OCI-M1 (cell line): ENCODE measurements at places on chromosomes 1 and 21.

GRCh38 chr1:14850563-14850962 lies 252.1 kb downstream of the KAZN start:
- no peak for DNase-seq

- DNase-seq = no peak
Observed at GRCh38 chr1:39499668-39500067, 8.2 kb downstream of the BMP8A start.

- DNase-seq = no peak
Observed at GRCh38 chr1:102757363-102757762, 351.0 kb downstream of the COL11A1 start.

DNA sequence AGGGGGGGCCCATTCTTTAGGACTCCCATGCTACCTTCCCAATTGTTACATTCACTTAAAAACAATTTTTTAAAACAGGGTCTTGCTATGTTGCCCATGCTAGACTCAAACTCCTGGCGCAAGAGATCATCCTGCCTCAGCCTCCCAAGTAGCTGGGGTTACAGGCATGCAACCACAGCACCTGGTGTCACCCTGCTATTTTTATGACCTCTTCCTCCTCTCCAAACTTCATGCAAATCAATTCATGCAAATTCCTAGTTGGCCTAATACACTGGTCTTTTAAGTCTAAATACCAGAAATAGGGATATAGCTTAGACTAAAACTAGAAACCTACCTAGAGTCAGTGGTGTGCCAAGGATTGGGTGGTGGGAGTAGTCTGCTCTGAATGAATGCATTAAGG lies 30.1 kb downstream of the CDKN2C start:
- DNase-seq = no peak

DNA sequence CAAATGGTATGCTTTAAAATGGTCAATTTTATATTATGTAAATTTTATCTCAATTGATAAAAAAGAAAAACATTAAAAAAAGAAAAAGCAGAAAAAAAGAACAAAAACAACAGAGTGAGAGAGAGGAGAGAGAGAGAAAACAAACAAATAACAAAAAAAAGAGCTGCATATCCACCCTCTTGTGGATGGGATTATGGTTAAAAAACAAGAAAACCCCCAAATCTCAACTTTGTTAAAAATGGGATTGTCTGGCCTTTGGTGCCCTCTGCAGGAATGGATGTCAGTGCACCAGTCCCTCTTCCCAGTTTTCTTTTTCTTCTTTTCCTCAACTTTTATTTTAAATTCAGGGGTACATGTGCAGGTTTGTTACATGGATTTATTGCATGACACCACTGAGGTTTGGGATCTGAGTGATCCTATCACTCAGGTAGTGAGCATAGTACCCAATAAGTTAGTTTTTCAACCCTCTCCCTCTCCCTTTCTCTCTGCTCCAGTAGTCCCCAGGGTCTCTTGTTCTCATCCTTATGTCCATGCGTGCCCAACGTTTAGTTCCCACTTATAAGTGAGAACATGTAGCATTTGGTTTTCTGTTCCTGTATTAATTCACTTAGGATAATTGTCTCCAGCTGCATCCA lies 28.1 kb downstream of the RNF187 start:
- DNase-seq = peak; percentile 83

DNA sequence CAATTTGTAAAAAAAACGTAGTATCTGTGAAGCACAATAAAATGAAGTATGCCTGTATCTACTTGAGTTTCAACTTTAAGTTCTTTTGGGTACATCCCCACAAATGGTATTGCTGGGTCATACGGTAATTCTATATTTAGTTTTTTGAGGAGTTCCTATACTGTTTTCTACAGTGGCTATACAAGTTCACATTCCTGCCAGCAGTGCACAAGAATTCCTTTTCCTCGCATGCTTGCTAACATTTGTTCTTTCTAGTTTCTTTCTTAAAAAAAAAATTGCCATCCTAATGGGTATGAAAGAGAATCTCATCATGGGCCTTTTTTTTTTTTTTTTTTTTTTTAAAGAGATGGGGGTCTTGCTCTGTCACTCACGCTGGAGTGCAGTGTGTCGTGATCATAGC lies 41.9 kb downstream of the UCK2 start:
- DNase-seq = no peak

- DNase-seq = no peak
Observed at GRCh38 chr1:12069623-12070244, 6.6 kb downstream of the TNFRSF8 start.

DNA sequence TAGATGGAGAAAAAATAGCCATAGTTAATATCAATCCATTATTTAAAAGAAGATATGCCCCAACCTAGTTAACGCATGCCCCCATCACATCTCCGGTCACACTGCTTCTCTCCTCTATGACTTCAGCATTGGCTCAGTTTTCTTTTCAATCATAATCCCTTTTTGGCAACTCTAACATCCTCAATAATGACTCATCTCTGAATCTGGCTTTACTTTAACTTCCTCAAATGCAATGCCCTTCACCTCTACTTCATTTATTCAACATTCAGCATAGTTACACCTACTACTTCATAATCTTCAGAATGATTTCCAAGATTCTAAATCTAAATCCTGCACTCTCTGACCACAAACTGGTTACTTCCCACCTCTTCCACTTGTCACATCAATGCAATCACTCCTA lies 417.3 kb downstream of the USH2A start:
- DNase-seq = peak; percentile 34

GRCh38 chr1:160647329-160647720 lies 481 bp upstream of the SLAMF1 start:
- DNase-seq = no peak

DNA sequence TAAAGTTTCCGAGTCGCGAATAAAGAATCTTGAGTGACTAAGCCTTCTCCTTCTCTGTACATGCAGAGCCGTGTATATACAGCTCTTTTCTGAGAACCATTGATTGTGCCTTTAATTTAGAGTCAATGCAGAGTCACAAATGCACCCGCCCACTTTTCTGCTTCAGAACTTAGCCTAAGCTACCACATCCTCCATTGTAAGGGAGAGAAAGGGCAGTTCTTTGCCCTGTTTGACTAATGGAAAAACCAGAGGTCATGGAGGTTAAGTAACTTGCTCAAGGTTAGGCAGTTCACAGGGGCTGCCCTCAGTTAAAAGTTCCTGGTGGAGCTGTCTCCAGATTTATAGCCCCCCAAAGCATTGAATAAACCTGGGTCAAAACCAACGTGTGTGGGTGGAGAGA lies 139.6 kb downstream of the TOMM20 start:
- DNase-seq = no peak

DNA sequence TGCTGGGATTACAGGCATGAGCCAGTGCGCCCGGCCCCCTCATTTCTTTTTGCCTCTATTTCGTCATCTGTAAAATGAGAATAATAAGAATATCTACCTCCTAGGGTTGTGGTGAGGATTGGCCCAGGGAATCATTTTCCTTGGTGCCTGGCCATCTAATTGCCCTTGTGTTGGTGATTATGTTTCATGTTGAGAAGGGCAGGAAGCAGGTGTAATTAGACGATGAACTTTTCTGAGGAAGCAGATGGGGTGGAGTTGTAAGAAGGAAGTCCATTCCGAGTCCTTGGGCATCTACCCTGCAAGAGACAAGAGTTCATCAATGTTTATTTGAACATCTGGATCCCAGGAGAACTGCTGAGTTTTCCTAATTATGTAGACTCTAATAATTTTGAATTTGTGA lies 38.7 kb upstream of the NEK2 start:
- no peak for DNase-seq

- peak; percentile 33 for DNase-seq
Observed at GRCh38 chr1:197319631-197320030, 51.6 kb downstream of the CRB1 start.

DNA sequence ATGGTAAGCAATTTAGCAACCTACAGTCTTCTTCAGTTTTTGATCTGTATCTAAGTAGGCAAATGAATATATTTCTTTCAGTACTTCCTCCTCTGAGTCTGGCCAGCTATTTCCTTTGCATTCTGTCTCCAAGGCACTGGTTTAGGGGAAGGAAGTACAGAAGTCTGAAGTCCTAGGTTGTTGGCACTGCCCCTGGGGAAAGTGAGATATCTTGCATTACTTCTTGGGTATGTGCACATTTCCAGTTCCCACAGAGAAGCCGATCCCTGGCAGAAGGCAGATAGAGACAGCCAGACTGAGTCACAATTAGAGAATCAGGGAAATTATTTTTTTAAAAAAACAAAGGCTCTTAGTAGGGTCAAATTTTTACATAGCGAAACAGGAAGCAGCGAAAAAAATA lies 98.8 kb downstream of the RASAL2 start:
- DNase-seq = peak; percentile 61

DNA sequence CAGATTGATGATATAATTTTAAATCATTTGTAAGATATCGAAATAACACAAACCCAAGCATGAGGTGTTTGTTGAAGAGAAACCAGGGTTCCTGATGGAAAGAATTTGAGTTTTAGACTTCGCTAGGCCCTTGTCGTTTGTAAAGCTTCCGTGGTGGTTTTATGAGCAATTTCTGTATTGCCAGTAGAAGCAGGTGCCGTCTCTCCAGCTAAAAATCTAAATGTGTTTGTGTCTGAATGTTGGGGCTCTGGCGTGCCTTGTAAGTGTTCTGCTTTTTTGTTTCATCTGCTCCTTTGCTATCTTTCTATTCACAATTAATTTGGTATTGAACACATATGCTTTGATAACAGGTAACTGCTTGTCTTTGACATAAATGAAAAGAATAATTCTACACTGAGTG lies 27.5 kb downstream of the CHRM3 start:
- DNase-seq = no peak

GRCh38 chr1:51989582-51990477 lies 670 bp downstream of the RAB3B start:
- DNase-seq = no peak

GRCh38 chr1:156998840-156999500 lies 46.6 kb downstream of the ARHGEF11 start:
- no peak for DNase-seq

DNA sequence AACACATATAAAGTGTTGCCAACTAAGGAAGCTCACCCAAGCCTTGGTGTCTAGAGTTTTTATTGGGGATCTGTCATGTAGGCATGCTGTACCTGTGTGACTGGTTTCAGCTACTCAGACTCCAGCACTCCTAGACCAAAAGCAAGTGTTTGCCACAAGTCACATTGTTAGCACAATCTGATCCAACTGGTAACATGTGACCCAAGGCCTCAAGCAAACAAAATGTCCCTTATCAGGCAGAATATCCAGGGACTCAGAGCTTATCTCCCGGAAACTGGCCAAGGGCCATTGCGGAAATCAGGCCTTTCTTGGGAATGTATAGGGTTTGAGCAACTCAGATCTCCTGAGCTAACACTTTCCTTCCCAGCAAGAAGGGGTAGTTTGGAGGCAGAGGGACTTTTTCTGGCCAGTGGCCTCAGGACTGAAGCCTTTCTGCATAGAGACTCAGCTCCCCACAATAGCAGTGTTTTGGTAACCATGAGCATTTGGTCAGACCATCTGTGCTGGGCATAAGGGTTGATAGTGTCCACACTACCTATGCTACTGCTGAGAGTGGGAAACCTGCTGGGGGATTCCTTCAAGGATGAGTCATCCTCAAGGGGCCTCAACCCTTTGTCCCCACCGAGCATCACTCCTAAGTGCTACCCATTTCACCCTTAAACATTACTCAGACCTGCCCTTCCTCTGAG lies 29.6 kb downstream of the NHLH2 start:
- DNase-seq = peak; percentile 42

DNA sequence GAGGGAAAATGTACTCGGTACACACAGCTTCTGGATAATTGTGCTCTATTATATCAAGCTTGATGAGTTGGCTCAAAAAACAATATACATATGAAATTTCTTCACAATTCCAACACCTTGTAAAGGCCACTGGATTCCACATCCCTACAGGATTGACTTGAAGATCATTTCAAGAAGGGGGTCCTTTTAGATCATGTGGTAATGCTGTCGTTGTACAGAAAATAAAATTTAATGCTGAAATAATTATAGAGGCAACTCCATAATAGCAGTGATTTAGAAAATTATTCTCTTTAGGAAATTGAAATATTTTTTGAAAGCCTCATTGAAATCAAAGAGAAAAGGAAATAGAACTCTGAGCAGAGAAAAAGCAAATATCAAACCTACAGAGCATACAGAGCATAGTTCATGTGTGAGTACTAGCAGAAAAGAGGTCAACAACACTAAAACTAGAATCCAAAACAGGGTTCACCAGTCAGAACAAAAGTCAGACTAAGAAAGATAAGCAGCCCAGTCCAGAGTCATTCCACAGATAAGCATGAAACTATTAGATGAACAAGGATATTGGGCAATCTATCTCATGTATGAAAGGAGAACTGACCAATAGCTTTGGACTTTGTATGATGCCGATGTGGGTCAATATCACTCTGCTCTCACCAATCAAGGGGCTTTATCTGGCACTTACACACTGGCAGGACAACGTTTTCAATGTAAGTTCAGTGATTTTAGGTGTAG lies 79.5 kb upstream of the PALMD start:
- peak; percentile 10 for DNase-seq

DNA sequence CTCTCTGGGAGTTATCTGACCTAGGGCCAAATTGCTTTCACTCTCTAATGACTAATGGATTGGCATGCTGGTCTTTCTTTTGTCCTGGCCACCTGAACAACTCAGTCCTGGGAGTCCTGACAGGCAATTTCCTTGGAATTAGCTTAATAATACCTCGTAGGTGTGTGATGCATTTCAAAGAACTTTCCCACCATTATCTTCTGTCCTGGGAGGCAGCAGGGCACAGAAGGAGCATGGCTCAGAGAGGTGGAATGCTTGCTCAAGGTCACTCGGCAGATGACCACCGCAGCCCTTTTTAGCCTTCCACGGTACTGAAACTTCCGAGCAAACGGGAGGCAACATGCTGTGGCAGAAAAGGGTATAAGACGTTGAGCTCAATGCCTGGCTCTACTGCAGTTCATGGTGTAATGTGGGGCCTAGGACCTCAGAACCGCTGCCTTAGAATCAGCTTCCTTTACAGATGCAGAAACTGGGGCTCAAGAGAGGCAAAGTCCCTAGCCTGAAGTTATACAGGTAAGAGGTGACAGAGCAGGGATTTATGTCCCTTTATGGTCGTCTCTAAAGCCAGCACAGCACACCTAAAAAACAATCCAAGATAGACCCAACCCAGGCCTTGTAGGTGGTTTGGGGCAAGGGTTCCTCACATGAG lies 3.2 kb downstream of the ID3 start:
- no peak for DNase-seq

GRCh38 chr1:228245111-228245510 lies 37.3 kb downstream of the OBSCN start:
- DNase-seq = no peak

- no peak for DNase-seq
Observed at GRCh38 chr1:204426474-204426873, 14.9 kb upstream of the PPP1R15B start.

DNA sequence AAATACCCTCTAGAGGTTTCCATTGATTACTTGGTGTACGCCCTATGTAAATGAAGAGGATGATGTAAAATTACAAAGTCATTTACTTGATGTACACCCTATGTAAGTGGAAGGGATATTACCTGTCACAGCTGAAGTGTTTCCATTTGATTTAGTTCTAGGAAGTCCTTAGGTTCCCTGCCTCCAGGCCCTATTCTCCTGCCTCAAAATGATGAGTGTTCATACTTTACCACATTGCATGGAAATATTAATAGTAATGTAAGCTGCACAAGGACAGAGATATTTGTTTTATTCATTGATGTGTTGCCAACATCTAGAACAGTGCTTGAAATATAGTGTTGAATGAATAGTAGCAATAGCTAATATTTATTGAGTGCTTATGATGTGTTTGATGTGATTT lies 9.5 kb upstream of the AK4 start:
- DNase-seq = no peak

GRCh38 chr1:229171934-229172333 lies 99.0 kb upstream of the RAB4A start:
- DNase-seq = no peak
